Muscle of leg (tissue), 16 donors: ENCODE measurements at places on chromosomes 2 and 18. TPM values are rescaled to one million over a fixed set of nuclear protein-coding genes. Genes with fewer than 3 reads are reported as not detected.
A peak's percentile ranks its signal among the peaks of the same experiment; 100 is the strongest.

- no peaks in the 10 kb centered on the region for H3K36me3 ChIP-seq
- peak; percentile 41 for DNase-seq
- H3K4me3 ChIP-seq, result peak overlapping the region; percentile 68
- peaks cover 4% of the 10 kb centered on the region for H3K4me1 ChIP-seq
- H3K27me3 ChIP-seq, result no peaks in the 10 kb centered on the region
- H3K27ac ChIP-seq, result peak overlapping the region; percentile 36
Observed at GRCh38 chr2:118089139-118089800, 999 bp downstream of the INSIG2 start.

DNA sequence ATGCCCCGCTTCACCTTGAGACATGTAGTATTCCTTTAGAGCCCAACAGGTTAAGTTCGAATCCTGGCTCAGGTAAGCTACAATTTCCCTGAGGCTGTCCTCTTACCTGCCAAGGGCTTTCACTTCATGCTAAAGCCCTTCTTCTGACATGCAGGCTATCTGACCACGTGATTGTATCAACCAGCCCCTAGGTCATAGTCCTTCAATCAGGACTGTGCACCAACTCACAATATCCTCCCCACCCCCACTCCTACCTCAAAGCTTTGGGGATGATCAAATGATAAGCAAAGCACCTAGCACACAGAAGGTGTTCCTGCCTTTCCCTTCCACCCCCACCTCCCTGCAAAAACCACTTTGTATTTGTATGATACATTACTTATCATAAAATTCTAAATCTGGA, 78.9 kb downstream of the AAK1 start:
- H3K4me1 ChIP-seq, result no peaks in the 10 kb centered on the region
- no peaks in the 10 kb centered on the region for H3K27me3 ChIP-seq
- no peaks in the 10 kb centered on the region for H3K36me3 ChIP-seq
- DNase-seq, result no peak

GRCh38 chr2:37149626-37150322, 7.0 kb downstream of the EIF2AK2 start:
- H3K27ac ChIP-seq, result no peak overlapping the region
- no peaks in the 10 kb centered on the region for H3K27me3 ChIP-seq
- no peak overlapping the region for H3K4me3 ChIP-seq
- no peaks in the 10 kb centered on the region for H3K4me1 ChIP-seq
- peaks cover 43% of the 10 kb centered on the region for H3K36me3 ChIP-seq
- peak; percentile 16 for DNase-seq

- no peaks in the 10 kb centered on the region for H3K4me1 ChIP-seq
- no peaks in the 10 kb centered on the region for H3K27me3 ChIP-seq
- H3K27ac ChIP-seq, result no peak overlapping the region
- DNase-seq, result peak; percentile 30
- no peak overlapping the region for H3K4me3 ChIP-seq
- peaks cover 28% of the 10 kb centered on the region for H3K36me3 ChIP-seq
Observed at GRCh38 chr2:218471982-218472381, 53.1 kb downstream of the VIL1 start.

GRCh38 chr2:69201259-69201658, 185.8 kb downstream of the GFPT1 start:
- peaks cover 50% of the 10 kb centered on the region for H3K36me3 ChIP-seq
- no peak overlapping the region for H3K4me3 ChIP-seq
- no peaks in the 10 kb centered on the region for H3K27me3 ChIP-seq
- no peak for DNase-seq
- H3K4me1 ChIP-seq, result peaks cover 43% of the 10 kb centered on the region

DNA sequence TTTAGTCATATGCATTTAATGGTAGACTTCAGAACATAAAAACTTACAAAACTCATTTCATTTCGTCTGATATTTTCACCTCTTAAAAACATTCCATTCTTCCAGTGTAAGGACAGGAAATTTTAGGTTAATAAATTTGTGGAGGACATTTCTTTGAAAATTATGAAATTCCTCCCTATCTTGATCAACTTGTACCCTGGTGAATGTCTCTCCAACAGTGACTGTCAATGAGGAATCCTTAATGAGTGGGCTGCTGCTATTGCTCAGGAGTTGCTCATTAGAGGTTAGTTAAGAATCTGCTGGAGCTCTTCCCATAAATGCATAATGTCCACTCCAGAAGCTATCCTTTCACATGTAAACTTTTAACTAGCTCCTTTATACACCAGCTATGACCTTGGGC, 69.1 kb downstream of the LRP1B start:
- no peak overlapping the region for H3K27ac ChIP-seq
- no peak for DNase-seq
- no peaks in the 10 kb centered on the region for H3K36me3 ChIP-seq
- H3K4me3 ChIP-seq, result no peak overlapping the region
- no peaks in the 10 kb centered on the region for H3K27me3 ChIP-seq

- H3K4me1 ChIP-seq, result peaks cover 31% of the 10 kb centered on the region
- H3K27me3 ChIP-seq, result no peaks in the 10 kb centered on the region
- H3K27ac ChIP-seq, result no peak overlapping the region
- H3K36me3 ChIP-seq, result peaks cover 11% of the 10 kb centered on the region
Observed at GRCh38 chr2:232276733-232277313, 101.7 kb upstream of the ALPP start.

Gene TMEM237
- 31.5 TPM for polyA plus RNA-seq

Gene CCDC150
- 4.5 TPM for polyA plus RNA-seq

Gene TUBA4A
- polyA plus RNA-seq, result 160 TPM

Gene PPM1G
- polyA plus RNA-seq, result 67.1 TPM
